Astrocyte of the spinal cord (primary cell): ENCODE measurements at places on chromosomes 6 and 20.

DNA sequence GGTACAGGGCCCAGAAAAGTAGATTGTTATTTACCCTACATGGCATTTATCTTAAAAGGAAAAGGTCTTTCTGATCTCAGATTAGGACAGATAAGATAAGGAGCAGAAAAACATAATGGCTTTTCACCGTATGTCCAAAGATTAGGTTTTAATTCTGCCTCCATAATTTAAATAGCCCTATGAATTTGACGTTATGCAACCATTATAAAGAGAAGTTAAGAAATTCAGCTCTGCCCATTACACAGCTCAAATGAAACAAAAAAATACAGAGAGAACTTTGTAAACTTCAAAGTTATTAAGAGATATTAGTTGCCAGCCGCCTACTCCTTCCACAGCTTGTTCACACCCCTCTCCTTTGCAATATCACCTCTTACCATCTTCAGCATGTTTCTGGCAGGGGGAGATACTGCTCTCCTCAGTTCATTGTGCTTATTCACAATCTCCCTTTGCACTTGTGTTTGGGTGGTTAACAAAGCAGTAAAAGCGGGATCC lies 8.1 kb downstream of the CRISP3 start:
- no peak for DNase-seq

DNA sequence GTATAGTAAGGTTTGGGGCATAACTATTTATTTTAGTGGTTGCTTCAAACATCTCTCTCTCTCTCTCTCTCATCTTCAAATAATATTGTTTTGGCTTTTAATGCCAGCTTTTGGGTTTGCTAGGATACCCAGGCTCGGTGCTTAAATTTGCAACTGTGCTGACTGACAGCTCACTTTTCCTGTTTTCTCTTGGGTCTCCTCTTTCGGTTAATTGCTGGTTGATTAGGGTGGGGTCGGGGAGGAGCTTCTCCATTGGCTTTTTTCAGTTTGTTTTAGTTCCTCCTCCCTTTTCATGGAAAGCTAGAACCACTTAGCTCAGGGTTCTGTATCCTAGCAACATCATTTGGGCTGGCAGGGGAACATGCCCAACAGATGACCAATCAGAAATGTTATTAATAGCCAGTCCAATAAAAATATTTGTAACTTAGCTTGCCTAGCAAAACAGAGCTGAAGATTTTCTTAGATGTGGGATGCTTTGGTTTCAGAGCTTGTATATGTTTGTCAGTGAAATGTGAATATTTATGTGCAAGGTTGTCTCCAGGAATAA lies 11.3 kb downstream of the TFAP2B start:
- DNase-seq, result no peak

DNA sequence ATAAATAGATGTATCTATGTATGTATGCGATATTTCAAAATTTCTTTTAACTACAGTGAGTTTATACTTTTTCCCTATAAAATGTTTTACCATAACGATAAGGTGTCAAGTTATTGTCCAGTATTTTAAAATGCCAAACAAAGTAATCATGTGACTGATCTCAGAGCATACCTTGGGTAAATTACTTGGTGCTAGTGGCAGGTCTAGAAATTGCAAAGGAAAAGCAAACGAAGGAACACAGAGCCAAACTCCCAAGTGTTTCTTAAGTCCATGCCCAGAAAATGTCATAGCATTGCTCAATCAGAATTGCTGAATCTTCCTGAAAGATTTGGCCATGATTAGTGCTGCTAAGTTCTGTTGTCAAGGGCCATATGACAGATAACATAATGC lies 77.5 kb downstream of the CAP2 start:
- no peak for DNase-seq

GRCh38 chr6:8914700-8915099 lies 479.4 kb upstream of the SLC35B3 start:
- no peak for DNase-seq

- DNase-seq, result no peak
Measured at GRCh38 chr6:160190081-160190480, 68.5 kb downstream of the SLC22A1 start.

GRCh38 chr20:62595069-62595468 lies 47.2 kb upstream of the SLCO4A1 start:
- DNase-seq, result no peak

GRCh38 chr20:50693001-50693400 lies 1.7 kb upstream of the RIPOR3 start:
- DNase-seq, result no peak

- no peak for DNase-seq
Measured at GRCh38 chr6:50899306-50899870, 80.7 kb downstream of the TFAP2B start.

- DNase-seq, result no peak
Measured at GRCh38 chr6:137282254-137282653, 63.1 kb upstream of the IFNGR1 start.
